ENCODE measurements at places on chromosomes 7 and 10.

- no peak for DNase-seq
Observed at GRCh38 chr10:61486738-61487396, 33.7 kb upstream of the TMEM26 start.

GRCh38 chr10:92265687-92266258 lies 25.1 kb downstream of the CPEB3 start:
- no peak for DNase-seq

- DNase-seq: no peak
Observed at GRCh38 chr7:128792471-128793180, 858 bp downstream of the CCDC136 start.

DNA sequence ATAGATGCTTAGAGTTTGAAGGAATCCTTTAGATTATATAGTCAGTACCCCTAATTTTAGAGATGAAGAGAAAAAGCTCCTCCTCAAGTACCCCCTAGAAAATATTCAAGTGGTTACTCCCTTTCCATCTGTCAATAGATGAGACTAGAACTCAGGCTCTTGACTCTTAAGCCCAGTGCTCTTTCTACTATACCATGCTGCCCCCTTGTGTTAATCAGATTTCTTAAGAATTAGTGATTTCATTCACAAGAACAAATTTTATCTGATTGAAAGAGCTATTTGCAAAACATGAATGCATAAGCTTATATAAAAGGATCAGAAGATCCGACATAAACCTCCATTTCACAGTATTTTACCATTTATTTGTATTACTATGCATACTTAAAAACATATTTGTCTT lies 179.3 kb downstream of the TFEC start:
- no peak for DNase-seq

GRCh38 chr7:50119815-50120637 lies 27.0 kb upstream of the ZPBP start:
- DNase-seq: no peak

- DNase-seq: no peak
Observed at GRCh38 chr7:47739301-47739875, 157.5 kb upstream of the TNS3 start.

DNA sequence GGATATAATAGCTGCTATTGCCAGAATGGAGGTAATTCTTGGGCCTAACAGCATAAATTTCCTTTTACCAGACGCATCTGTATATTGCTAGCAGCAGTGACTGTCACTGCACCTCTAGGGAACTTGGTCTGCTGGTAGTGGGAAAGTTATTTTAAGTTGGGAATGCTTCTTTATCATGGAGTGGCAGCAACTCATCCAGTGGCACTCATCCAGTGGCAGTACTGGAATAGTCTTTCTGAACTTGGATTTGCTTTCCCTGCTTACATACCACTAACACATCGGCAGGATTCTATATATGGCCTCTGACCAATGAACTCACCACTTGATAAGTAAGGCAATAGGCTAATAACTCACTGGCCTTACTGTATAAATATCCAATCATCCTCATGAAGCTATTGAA lies 22.0 kb upstream of the ICA1 start:
- DNase-seq: no peak

- no peak for DNase-seq
Observed at GRCh38 chr10:50394832-50395231, 143.5 kb upstream of the ASAH2 start.

DNA sequence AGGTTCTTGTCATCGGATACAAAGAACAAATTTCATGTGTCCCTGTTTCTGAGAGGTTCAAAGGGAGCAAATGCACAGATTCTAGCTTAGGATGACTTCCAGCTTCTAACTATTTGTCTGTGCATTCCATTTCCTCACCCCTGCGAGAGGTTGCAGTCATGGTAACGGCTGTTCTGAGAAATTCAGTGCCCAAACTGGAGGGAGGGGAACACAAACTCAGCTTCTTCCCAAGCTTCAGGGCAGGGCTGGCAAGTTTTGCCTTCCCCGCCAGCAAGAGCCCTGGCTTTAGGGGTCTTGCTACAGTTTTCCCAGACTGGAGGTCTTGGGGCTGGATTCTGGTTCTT lies 11.1 kb downstream of the FAS start:
- DNase-seq: no peak

DNA sequence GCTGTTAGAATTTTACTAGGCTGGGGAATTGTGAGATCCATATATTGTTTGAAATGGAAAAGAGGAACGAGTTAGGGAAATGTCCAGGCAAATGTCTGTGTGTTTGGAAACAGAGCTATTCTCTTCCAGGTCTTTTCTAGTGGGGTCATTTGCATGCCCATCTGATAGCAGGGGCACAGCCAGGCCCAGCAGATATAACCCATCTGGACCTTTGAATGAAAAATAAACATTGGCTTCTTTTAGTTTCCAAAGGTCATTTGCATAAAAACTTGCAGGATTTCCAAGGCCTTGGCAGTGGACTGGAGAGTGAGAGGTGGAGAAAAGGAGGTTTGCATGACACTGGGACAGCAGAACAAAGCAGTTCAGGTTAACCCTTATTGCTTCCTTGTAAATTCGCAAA lies 188.0 kb upstream of the GPR26 start:
- no peak for DNase-seq

DNA sequence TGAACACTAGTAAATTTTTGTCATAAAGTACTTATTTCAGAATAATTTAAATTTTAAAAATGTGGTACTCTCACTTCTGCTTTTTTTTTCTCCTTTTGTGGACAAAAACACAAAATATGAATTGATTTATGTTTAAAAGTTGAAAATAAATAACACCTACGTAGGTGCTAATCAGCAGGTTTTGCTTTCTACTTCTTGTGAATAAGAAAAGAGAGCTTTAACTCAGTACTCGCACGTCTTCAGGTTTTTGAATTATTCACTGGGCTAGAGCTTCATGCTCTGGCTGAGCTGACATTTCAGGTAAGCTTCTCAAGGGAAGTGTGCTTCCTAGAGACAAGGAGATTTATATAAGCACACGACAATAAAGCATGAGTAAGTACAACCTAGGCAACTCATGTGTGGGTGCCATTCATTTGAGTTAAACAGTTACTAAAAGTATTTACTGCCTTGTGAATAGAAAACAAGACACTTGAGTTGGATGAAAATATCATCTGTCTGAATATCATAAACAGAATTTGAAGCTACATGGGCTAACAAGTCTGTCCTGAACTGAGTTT lies 190.0 kb upstream of the POT1 start:
- no peak for DNase-seq

Data from mucosa of gallbladder (tissue), 1 donor.